Fibroblast of skin of left quadriceps (primary cell): ENCODE measurements at places on chromosomes 16 and 17.

- DNase-seq = peak; percentile 56
These were observed 959 bp upstream of the ANKRD13B start for GRCh38 chr17:29591737-29592608.

DNA sequence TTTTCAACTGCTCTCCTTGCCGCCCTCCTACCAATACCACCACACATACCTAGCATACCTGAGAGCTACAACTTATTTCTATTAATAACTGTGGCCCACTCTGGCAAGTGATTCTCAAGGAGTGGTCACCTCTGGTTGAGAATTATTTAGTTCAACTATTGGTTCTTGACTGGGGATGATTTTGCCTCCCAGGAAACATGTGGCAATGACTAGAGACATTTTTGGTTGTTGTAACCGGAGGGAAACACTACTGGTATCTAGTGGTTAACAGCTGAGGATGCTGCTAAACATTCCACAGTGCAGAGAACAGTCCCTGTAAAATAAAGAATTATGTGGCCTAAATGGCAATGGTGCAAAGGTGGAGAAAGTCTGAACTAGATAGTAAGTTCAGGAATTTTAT lies 96.7 kb downstream of the TRIM37 start:
- no peak for DNase-seq

DNA sequence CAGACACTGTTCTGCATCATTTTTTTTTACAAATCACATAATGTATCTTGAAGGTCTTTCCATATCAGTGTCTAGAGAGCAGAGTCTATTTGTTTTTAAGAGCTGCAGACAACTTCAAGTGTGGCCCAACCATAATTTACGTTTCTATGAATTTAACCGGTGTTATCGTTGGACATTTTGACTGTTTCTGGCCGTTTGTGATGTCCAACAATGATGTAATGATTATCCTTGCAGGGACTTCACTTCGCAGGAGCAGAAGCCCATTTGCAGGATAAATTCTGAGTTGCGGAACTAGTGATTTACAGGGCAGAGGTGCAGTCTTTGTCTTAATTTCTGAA lies 26.9 kb upstream of the HLF start:
- DNase-seq = no peak

- DNase-seq = no peak
These were observed 271.8 kb upstream of the ZFHX3 start for GRCh38 chr16:73319737-73320136.

DNA sequence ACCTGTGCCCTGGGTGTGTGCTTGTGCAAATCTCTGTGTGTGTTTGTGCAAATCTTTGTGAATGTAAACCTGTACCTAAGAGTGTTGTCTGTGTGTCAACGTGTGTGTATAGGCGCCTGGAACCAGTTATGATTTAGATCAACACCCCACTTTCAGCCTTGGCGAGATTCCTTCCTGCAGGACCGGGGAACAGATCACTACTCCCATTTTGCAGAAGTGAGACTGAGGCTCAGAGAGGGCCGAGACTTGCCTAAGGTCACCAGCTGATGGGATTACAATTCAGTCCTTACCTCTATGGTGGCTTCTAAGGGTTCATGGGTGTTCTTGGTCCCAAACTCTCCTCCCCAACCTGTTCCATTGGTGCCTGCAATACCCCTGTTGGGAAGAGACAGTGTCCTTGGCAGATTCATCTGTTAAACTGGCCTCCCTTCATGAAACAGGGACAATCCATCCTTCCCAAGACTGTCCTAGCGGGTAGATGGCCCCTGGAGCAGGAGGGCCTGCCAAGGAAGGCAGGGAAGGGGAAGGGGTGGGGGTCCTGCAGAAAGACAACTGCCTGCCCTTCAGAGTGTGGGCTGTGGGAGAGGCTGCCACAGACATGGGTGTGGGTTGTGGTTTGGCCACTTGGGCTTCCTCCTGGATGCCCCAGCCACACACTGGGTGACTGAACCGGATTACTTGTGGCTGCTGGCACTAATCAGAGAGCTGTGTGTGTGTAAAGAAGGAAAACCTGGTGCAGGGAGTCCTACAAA lies 6.9 kb upstream of the MAPK7 start:
- DNase-seq = no peak

GRCh38 chr17:64152428-64153125 lies 22.6 kb upstream of the ERN1 start:
- no peak for DNase-seq

- DNase-seq = no peak
These were observed 12.5 kb downstream of the CCDC92B start for GRCh38 chr17:2736956-2737355.

DNA sequence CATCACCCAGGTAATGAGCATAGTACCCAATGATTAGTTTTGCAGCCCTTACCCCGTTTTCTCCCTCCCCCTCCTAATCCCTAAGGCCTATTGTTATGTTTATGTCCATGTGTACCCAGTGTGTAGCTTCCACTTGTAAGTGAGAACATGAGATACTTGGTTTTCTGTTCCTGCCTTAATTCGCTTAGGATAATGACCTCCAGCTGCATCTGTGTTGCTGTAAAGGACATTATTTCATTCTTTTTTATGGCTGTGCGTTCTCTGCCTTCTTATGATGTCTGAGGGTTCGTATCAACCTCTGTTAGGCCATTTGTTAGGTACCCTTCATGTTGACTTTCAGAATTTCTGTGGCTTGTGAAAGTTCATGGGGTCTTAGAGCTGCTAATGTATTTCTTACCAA lies 31.0 kb downstream of the CTCF start:
- DNase-seq = no peak

DNA sequence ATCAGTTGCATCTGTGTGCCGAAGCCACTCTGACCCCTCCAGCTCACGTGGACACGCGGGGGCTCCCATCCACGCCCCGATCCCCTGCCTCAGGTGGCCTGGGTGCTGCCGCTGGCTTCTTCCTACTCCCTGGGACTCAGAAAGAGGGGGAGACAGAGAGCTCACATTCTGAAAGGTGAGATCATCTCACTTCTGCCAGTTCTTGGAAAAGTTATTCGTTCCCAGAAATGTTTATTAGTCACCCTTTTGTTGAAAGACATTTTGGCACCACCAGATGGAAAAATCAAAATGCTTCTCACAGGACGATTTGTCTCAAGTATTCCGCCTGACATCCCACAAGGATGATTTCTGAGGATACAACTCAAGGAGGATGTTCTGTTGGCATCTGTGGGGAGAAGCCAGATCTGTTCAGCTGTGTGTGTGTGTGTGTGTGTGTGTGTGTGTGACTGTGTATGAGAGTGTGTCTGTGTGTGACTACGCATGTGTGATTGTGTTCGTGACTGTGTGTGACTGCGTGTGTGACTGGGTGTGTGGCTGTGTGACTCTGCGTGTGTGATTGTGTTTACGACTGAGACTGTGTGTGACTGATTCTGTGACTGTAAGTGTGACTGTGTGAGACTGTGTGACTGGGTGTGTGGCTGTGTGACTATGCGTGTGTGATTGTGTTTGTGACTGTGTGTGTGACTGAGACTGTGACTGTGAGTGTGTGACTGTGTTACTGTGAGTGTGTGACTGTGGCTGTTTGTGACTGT lies 207.3 kb downstream of the NTN1 start:
- DNase-seq = peak; percentile 95

GRCh38 chr17:78485290-78486168 lies 91.7 kb downstream of the DNAH17 start:
- no peak for DNase-seq

DNA sequence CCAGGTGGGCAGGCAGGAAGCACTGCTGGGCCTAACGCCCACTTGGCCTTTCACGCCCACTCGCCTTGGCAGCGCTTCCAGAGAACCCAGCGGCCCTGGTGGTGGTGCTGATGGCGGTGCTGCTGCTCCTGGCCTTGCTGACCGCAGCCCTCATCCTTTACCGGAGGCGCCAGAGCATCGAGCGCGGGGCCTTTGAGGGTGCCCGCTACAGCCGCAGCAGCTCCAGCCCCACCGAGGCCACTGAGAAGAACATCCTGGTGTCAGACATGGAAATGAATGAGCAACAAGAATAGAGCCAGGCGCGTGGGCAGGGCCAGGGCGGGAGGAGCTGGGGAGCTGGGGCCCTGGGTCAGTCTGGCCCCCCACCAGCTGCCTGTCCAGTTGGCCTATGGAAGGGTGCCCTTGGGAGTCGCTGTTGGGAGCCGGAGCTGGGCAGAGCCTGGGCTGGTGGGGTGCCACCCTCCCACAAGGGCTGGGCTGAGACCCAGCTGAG lies 64.7 kb downstream of the MRC2 start:
- DNase-seq = no peak

GRCh38 chr17:30290696-30291542 lies 825 bp downstream of the BLMH start:
- DNase-seq = peak; percentile 0

DNA sequence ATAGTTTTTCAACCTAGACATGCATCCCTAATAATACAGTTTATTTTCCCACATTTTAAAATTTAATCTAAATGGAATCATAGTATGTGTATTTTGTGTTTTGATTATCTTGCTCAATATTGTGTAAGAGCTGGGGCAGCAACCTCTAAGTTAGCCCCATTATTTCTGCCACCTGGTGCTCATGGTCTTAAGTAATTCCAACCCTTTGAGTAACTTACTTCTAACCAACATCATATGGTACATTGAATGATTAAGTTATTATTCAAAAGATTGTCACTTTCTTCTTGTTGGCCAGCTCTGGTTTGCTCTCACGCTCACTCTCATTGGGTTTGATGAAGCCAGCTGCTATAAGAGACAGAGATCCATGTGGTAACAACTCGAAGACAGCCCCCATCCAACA lies 3.9 kb upstream of the KRTAP4-3 start:
- DNase-seq = peak; percentile 18

- DNase-seq = no peak
These were observed 13.4 kb upstream of the MEIOC start for GRCh38 chr17:44642834-44643233.

- DNase-seq = no peak
These were observed 136.0 kb downstream of the ANKFN1 start for GRCh38 chr17:56289321-56289720.

DNA sequence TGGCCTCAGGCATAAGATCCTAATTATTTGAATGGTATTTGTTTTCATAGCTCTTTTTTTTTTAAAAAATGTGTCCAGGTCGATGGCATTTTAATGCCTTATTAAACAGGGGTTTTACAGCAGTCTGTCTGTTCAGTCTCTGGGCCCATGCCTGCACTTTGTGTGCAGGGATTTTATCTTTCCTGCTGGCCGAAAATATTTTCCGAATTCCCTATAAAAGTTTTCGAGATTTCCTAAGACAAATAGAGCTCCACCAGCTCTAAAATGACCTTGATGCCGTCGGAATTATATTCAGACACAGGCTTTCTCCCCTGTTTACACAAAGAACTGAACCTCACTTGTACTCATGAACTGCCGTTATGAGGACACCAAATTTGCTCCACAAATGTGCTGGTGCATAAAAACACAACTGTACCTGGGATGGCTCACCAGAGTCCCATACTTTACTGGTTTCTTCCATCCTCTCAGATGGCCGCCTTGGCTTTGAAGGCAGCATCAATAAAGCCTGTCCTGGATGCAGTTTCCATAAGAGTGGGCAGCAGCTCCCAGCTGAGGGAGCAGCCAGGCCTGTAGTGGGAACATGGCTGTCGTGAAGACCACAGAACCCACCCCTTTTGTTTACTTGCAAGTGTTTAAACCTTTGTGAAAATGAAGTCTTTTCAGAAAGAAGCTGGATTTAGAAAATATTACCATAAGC lies 44.9 kb downstream of the TBX4 start:
- DNase-seq = no peak

GRCh38 chr16:84867696-84868095 lies 47.9 kb downstream of the CRISPLD2 start:
- no peak for DNase-seq

GRCh38 chr16:83356266-83356665 lies 451.5 kb upstream of the HSBP1 start:
- DNase-seq = peak; percentile 29

- DNase-seq = no peak
These were observed 7.3 kb downstream of the C16orf86 start for GRCh38 chr16:67673712-67674580.

- no peak for DNase-seq
These were observed 14.0 kb downstream of the YPEL2 start for GRCh38 chr17:59345476-59345875.

- no peak for DNase-seq
These were observed 13.4 kb upstream of the SRSF1 start for GRCh38 chr17:58020401-58020800.

DNA sequence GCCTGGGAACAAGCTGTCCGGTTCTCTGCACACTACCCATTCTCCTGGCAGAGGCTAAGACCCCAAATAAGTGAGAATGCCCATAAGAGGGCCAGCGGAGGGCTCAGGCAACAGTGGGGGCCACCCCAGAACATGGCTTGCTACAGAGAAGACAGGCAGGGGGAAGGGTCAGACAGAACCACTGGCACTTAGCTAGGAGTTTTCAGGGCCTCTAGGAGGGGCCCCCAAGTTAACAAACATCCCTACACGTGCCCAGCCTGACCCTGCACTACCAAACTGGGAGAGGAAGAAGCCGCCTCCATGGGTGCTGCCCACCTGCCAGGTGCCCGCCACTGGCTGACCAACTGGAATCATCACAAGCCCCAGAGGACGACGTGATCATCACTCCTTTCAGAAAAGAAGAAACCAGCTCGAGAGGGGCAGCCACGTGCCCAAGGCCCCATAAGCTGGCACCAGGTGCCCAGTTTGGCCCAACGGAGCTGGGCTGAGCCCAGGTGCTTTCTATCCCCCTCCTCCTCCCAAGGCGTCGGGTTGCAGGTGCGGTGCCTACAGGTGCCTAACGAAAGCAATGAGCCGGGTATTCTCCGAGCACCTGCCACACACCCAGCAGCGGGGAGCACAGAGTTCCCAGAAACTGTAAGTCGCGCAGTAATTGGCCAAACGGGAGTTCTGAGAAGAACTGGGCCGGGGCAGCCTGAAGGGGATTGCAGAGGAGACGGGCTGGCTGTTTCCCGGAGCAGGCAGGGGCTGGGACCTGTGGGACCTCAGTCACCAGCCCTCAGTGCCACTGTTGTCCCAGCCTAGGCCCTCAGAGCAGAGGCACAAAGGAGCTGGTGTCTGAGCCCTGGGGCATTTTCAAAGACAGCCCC lies 13.2 kb downstream of the RPH3AL start:
- no peak for DNase-seq

GRCh38 chr17:40828454-40829044 lies 6.1 kb upstream of the KRT10 start:
- no peak for DNase-seq

DNA sequence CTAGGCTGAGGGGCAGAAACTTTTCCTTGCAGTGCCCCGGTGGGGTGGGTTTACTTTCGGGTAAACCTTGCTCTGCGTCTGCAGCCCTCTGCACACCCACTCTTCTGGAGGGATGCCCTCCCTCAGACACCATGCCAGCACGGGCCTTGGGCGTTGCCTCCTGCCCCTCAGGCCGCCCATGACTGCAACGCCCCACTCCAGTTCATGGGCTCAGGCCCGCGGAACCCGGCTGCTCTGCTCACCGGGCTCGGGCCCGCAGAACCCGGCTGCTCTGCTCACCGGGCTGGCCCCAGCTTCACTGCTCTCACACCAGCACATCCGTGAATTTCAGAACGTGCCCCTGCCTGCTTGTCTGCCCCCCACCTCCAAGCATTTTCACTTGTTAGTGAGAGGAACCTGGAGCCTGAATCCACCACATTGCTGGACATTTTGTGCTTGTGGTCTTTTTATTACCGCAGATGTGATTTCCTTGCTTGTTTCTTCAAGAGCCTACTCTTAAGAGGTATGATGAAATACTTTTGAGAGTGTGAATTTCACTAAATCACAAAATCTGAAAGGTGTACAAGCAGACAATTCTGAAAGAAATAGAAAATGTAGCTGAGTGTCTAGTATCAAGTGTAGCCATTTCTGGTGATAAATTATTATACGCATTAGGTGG lies 130.9 kb downstream of the RPTOR start:
- DNase-seq = no peak

- DNase-seq = no peak
These were observed 31.3 kb upstream of the RBBP6 start for GRCh38 chr16:24507959-24508480.
